ENCODE measurements at places on chromosomes 2 and 18.
A peak's percentile ranks its signal among the peaks of the same experiment; 100 is the strongest.

GRCh38 chr2:126809340-126809739, 89.3 kb upstream of the TEX51 start:
- no peak for DNase-seq

DNA sequence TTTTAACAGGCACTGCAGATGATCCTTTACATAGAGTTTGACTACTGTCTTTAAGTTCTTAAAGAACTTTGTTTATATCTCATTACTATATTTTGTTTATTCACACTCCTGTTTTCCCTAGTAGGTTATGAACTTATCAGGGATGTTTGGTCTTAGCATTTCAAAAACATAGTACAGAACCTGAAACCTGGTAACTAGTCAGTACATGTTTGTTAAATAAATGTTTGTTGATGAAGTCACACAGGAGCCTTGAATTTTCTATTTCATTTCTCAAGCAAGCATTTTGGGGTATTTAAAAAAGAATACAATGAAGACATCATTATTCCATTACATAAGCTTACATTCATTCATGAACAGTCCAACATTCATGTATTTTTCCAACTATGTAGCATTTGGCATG, 280.3 kb upstream of the ZSWIM2 start:
- DNase-seq, result no peak

GRCh38 chr2:143177096-143177786, 48.0 kb downstream of the ARHGAP15 start:
- DNase-seq, result no peak

- DNase-seq, result no peak
Observed at GRCh38 chr18:51250458-51251024, 53.1 kb upstream of the MEX3C start.

GRCh38 chr18:11883153-11883552, 25.0 kb downstream of the MPPE1 start:
- DNase-seq, result peak; percentile 59

DNA sequence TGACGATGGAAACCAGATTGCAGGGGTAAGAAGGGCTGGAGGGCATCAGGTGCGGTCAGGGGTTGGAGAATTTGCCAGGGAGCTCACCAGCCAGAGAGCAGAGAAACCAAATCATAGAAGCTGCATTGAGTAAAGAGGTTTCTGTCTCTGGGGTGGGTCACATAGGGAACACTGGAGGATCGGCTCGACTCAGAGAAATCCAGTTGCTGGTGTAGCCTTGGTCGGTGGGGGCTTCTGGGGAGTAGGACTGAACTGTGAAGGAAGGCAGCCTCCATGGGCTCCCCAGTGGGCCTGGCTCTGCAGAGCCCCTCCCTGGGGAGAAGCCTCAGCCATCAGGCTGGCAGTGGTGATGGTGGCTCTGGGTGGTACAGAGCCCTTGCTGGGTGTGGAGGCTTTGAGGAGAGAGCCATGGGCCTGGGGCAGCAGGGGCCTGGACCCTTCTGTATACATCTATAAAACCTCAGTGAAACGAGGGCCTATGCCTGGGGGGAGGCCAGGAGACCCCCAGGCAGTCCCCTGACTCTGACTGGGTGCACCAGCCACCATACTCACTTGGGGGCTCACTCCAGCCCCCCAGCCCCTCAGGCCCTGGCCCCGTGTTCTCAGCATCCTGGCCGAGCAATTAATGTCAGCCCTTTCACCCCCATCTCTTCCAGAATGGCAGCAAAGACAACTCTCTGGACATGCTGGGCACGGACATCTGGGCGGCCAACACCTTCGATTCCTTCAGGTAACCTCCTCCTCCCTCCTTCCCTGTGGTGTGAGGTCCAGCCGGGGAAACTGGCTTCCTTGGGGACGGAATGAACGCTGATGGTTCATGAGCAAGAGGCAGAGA, 124.5 kb downstream of the CTIF start:
- DNase-seq, result no peak

DNA sequence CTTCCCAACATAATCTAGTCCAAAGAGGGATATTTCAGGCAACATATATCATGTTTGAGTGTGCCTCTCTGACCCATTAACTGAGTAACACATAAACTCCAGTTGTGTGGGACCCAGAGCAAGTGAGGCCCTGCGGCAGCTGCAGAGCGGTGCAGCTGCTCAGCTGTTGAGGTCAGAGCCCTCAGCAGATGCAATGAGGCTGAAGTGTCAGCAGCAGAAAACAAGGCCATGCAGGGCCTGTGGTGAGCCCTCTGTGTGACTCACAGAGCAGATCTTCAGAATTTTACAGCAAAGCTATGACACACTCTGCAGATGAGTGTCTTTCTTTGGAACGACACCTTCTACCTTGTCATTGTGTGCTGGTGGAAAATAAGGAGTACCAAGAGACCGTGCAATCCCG, 168.5 kb downstream of the CBLN2 start:
- DNase-seq, result no peak

GRCh38 chr2:128988967-128989366, 670.3 kb upstream of the HS6ST1 start:
- DNase-seq, result no peak

DNA sequence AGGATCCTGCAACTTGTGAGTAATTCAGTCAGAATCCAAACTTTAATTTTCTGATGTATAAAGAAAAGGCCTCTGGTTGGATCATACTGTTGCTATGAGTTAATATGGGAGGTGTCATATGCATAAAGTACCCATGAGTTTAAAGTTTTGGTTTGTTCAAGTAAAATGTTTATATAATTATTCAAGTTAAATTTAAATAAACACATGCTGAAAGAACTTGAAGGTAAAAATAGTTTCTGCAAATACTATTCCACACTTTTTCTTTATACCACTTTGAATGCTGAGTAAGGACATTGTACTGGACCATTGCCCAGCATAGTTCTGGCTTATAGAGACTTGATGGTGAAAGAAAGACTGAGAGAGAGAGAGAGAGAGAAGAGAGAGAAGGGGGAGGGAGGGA, 30.7 kb downstream of the PKP4 start:
- peak; percentile 64 for DNase-seq

GRCh38 chr2:64289737-64290136, 145.5 kb upstream of the PELI1 start:
- DNase-seq, result no peak

- DNase-seq, result peak; percentile 91
Observed at GRCh38 chr2:96760036-96760985, at the start of gene CNNM4. Gene CNNM4 (plus strand): TSS chr2:96760902. CDS start chr2:96761000, 98 bp downstream.

- DNase-seq, result no peak
Observed at GRCh38 chr2:106106622-106107508, 87.2 kb downstream of the UXS1 start.

- DNase-seq, result no peak
Observed at GRCh38 chr2:38301969-38302702, 74.9 kb downstream of the ATL2 start.

DNA sequence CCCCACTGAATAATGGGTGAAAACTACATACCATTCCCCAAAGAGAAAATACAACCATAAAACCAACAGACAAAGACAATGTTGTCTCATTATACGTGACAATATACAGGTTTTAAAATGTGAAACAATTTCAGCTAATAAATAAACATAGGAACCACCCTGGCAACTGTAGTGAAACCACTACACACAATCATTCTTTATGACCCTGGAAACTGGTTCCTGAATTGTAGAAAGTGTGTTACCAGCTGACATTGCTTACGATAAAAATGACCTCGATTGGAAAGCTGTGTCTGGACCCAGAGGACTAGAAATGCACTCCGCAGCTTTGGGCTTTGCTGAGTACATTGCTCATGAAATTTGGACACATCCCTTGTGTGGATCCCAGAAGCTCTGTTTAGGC, 73.9 kb upstream of the LPIN2 start:
- no peak for DNase-seq

DNA sequence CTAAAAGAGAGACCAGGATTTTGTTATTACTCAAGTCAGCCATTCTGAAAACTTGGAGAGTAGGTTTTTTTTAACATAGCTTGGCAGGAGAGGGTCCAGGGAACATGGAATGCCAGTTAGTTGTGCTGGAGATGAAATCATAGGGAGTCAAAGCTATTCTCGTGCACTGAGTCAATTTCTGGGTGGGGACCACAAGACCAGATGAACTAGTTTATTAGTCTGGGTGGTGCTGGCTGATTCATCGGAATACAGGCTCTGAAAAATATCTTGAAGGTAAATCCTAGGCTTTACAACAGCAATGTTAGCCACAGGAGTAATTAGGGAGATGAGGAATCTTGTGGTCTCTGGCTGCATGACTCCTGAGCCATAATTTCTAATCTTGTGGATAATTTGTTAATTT, 921.4 kb downstream of the TRIB2 start:
- no peak for DNase-seq

GRCh38 chr2:210555555-210555954, 844 bp upstream of the CPS1 start:
- DNase-seq, result no peak

- peak; percentile 85 for DNase-seq
Observed at GRCh38 chr2:68031542-68032160, 31.2 kb downstream of the C1D start.

DNA sequence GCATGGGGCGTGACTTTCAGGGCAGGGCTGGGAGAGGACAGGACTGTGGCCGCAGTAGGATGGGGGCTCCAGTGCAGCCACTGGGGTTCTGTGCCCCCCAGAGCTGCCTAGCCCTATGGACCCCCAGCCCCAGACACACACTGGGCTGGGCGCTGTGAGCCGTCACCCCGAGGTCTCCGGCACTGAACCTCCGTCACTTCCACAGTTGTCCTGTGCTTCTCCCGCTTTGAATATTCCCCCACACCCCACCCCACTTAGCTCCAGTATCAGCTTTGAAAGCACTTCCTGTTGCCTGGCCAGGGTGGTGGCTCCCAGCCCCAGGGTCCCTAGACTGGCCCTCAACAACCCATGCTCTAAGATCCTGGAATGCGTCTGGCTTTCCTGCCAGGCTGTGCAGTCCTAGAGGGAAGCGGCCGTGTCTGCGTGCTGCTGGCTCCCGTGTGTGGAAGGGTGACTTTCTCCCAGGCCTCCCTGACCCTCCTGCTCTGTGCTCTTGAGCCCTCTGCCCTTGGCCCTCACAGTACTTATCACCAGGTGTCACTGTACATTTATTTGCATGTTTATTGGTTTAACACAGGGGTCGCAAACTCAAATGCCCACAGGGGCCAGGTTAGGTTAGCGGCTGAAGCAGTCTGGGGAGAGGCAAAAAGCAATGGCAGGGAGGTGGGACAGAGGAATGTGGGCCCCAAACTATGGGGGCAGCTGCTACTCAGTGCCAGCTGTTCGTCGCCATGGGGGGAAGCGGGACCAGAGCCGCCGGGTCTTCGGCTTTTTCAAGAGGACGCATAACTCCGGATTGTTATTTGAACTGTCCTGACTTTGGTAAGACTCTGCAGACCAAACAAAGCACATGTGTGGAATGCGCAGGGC, 9.9 kb downstream of the OBSL1 start:
- no peak for DNase-seq

Data from pons (tissue), 1 donor.